ENCODE measurements at places on chromosomes 1 and 21. TPM values are rescaled to one million over a fixed set of nuclear protein-coding genes. Genes with fewer than 3 reads are reported as not detected.

GRCh38 chr1:160705742-160706141, 5.9 kb downstream of the CD48 start:
- no peak for DNase-seq

The CLCA4 gene
- total RNA-seq = not detected

The SYT11 gene
- 27.4 TPM for total RNA-seq

DNA sequence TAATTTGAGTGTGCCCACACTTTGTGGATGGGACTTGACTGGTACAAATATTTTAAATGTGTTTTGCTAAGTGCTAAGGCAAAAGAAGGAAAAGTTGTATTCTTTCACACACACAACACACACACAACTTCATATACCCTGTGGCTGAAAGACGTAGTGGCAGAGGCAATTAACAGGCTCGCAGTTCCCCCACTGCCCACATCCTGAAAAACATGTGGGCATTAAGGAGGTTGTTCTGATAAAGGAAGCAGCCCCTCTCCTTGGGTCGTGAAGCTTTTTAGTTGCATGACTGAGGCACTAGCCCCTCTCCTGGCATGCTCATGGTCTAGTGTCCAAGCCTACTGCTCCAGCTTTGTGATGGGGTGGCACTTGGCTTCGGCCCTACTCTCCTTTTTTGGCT, 14.3 kb upstream of the ADAM30 start:
- no peak for DNase-seq
